ENCODE measurements at places on chromosomes 11 and 22. TPM values are rescaled to one million over a fixed set of nuclear protein-coding genes. Genes with fewer than 3 reads are reported as not detected.

Gene C11orf54
- 19.1 TPM for total RNA-seq

- no peak for DNase-seq
These were observed 4274.9 kb upstream of the OR11H1 start for GRCh38 chr22:11253000-11253511.

DNA sequence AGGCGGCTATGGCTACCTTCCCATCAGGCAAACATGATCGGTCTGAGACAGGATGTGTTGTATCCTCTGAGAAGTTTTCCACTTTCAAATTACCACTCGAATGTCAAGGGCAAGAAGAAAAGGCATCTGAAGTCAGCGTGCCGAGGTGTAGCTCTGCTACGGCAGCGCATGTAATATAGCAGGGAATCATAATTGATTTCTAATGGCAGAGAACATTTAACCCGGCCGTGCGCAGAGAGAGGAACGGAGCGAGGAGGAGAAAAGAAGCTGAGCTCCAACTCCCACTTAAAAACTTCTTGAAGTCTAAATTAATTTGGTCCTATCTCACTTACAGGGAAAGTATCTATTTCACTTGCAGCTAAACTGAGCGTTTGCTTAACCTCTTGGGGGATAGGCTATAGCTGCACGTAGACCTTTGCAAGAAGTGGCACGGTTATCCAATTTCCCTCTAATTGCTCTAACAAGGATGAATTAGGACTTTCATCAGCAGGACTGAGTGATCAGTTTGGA lies 137.3 kb upstream of the KIRREL3 start:
- DNase-seq = no peak

GRCh38 chr11:109939166-109939810 lies 153.9 kb upstream of the ZC3H12C start:
- DNase-seq = no peak

GRCh38 chr11:45410391-45411227 lies 124.5 kb upstream of the SYT13 start:
- DNase-seq = no peak

GRCh38 chr11:112227471-112227870 lies 1.2 kb downstream of the PTS start:
- no peak for DNase-seq

DNA sequence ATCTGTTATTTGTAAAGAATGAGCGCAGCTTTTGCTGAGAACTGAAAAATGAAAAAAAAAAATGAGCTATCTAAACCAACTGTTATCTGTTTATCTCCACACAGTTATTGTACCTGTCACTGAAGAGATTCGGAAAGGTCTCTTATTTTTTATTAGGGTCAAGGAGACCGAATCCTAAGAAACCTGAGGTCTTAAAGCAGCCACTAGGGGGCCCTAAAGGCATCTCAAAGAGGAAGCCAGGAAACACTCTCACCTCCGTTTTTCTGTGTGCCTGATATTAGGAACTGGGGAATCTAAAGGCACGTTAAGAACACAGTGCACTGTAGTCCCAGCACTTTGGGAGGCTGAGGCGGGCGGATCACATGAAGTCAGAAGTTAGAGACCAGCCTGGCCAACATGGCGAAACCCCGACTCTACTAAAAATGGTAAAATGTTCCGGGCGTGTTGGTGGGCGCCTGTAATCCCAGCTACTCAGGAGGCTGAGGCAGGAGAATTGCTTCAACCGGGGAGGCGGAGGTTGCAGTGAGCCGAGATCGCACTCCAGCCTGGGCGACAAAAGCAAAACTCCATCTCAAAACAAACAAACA lies 3.5 kb upstream of the LARGE1 start:
- no peak for DNase-seq

DNA sequence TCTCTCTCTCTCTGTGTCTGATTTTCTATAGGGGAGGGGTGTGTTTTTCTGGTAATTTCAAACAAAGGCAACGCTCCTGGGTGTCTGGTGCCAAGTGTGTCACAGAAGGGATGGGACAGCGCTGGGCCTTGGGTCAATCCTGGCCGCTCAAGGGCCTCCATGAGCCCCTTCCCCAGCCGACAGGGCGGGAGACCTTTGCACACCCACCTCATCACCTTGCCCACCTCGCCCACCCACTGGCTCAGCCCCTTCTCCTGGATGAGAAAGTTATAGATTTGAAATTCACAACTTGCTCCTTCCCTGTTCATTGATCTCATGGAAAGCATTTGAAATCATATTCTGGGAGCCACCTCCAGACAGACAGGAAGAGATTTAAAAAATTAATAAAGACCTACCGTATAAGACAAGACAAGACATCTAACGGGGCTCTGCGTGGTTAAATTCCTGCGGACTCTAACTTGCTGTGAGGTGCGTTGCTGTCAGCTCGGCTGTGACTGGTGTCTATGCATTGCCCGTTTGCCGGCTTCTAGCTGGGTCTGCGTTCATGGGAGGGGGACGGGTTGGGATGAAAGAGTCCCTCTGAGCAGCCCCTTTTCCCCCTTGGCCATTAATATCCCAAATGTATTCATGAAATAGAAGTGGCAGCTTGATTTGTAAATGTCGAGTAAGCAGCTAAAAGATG lies 27.0 kb downstream of the MPPED1 start:
- no peak for DNase-seq

Gene OR51I1
- total RNA-seq = not detected

Gene MIEF1
- total RNA-seq = 50.9 TPM

Gene CLNS1A
- total RNA-seq = 118 TPM

DNA sequence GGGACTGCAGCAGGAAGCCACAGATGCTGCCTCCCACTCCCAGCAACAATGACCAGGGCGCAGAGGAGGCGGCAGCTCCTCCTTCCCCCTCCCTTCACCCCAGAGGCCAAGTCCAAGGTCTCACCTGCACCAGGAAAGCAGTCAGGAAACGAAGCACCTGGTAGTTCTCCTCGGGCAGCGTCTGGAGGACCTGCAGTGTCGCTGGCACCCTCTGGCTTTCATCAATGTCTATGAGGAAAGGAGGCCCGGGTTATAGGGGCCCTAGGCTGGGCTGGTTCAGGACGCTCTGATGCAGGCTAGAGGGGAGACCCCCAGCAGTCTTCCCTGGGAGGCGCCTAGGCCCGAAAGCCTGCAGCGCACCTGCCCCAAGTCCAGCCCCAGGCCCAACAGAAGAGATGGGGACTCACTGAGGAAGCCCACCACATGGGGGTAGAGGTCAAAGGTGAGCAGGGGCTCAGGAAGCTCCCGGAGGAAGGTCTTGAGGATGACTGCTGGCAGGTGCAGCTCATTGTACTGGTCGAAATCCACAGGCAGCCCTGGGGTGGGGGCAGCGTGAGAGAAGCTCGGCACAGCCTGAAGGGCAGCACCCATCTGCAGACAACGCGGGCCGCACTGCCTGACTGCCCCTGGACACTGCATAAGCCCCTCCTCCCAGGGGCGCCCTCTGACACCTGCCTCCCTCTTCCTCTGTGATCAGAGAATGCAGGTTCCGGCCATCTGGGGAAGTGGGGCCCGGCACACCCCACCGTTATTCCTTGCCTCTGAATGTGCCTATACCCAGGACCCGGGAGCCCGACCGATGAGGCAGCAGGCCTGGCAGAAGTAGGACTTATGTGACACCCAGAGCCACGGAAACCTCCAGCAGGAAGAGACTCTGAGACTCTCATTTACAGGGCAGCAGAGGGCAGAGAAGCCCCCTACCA lies 20.9 kb downstream of the ARHGAP1 start:
- no peak for DNase-seq

DNA sequence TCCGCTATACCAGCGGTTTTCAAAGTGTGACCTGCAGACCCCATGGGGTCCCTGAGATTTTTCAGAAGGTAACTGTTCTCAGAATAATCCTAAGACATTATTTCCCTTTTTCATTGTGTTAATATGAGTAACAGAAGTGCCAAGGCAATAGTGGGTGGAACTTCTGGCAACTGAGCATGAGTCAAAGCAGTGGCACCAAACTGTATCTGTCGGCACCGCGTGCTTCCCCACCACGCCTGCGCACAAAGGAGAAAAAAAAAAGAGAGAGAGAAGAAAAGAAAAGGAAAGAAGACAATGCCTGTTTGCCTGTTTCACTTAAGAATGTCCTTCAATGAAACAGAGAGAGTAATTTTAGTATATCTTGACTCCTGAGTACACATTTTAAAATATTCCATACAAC lies 679.9 kb downstream of the OPCML start:
- no peak for DNase-seq

Gene UBQLNL
- 0.33 TPM for total RNA-seq

DNA sequence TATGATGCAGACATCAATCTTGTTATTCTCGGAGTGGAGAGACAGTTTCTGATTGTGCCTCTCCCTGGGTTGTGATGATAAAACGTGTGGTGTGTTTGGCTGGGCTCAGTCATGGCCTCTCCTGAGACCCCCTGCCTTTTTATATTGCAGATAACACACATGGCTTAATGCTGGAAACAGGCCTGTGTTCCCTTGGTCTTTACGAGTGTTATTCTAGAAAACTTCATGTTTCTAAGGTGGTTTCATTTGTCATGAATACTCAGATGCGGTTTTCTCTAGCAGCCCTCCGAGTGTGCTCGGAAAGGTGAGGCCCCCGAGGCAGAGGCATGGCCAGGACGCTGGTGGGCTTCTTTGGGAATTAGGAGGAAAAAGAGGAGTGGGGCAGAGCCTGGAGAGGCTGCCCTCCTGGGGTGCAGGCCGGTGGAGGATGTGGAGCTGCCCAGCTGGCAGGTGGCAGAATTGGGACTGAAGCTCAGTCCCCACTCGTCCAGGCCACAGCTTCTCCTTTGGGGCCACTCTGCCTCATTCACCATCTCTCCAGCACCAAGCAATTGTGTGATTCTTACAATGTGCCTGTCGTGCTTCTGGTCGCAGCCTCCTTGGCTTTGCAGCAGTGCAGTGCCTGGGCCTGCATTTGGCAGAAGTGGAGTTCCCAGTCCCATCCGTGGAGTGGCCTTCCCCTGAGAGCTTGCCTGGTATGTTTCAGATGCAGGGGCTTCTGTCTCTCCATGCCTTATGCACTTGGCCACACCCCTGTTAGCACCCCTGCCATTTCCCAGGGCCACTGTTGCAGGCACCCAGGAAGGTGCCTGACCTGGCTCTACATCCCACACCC lies 309.6 kb downstream of the TBC1D22A start:
- DNase-seq = no peak

Gene DDI1
- total RNA-seq = not detected

DNA sequence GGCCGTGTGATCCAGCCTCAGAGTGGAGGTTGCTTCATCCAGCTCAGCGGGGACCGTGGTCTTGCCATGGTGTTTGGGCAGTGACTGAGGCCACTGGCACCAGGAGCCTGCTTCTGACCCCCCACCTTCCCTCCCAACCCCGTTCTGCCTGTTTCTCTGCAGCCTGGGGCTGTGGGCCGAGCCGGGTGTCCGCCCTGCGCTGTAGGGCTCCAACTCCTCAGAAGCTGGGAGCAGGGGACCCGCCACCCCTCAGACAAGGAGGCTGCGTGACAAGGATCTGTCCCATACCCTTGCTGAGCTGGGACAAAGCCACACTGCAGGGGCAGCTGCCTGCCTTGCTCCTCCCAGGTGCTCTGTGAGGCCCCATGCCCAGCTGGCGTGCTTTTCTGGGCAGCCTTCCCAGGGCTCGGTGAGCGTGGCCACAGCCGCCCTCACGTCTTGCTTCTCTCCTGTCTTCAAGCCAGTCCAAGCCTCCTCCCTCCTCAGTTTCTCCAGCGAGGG lies 11.7 kb upstream of the ARFGAP3 start:
- no peak for DNase-seq

GRCh38 chr11:99425596-99425995 lies 404.8 kb downstream of the CNTN5 start:
- no peak for DNase-seq

Gene MUC5AC
- not detected for total RNA-seq

DNA sequence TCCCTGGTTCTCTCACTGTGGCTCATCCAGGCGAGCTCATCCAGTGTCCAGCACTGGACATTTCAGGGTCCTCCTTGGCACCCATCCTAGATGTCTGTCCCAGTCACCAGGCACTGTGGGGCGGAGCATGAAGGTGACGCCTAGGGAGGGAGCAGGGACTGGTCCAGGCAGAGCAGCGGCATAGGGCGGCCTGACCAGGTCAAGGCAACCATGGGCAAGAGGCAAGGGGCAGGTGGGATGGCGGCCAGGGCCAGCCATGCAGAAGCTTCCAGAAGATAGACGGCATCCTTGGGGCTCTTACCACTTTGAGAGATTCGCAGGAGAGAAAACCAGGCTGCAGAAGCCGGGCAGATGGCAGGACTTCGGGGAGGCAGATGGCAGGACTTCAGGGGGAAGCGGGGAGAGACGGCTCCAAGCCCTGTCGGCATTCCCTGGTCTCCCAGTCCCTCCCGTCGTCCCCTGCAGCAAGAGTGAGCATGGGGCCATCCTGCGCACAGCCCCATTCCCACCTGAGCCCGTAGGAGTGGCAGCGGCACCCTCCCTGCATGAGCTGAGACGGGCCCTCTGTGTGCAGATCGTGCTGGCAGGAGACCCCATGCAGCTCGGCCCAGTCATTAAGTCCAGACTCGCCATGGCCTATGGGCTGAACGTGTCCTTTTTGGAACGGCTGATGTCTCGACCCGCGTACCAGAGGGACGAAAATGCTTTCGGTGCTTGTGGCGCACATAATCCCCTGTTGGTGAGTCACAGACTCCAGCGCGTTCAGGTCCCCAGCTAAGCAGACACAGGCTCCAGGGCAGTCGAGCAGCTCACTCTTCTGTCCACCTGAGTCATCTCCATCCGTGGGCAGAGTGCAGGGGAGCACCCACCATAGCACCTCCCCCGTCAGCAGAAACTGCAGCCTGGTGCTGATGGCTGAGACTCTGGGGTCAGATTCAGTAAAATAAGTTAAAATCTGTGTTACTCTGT lies 20.1 kb upstream of the PANX2 start:
- no peak for DNase-seq

DNA sequence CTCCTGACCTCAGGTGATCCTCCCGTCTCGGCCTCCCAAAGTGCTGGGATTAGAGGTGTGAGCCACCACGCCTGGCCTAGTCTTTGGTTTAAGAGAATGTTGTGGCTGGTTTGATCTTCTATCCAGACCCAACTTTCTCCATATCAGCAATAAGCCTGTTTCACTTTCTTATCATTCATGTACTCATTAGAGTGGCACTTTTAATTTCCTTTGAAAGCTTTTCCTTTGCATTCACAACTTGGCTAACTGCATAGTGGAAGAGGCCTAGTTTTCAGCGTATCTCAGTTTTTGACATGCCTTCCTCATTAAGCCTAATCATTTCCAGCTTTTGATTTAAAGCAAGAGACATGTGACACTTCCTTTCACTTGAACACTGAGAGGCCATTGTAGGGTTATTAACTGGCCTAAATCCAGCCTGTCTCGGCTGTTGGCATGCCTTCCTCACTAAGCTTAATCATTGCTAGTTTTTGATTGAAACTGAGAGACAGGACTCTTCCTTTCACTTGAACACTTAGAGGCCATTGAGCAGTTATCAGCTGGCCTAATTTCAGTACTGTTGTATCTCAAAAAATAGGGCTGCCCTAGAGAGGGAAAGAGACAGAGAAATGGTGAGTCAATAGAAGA lies 13.1 kb upstream of the RPL3 start:
- peak; percentile 36 for DNase-seq

DNA sequence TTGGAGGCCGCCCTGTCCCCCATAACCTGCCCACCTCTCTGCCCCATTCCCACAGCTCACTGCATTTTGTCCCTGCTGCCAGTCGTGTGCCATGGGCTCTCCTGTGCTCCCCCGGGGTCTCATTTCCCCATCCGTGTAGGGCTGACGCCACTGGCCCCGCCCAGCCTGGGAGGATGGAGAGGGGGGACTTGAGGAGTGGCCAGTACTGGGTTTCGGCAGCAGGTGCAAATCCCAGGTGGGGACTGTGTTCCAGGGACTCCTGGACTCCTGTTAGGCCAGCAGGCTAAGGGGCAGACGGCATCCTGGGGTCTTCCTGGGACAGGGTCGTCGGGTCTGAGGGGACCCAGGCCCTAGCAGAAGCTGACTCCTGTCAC lies 1.2 kb upstream of the MYO7A start:
- DNase-seq = no peak

- DNase-seq = no peak
These were observed 26.0 kb downstream of the SLC22A6 start for GRCh38 chr11:62958547-62959421.
